ENCODE measurements at places on chromosomes 3 and 15.

DNA sequence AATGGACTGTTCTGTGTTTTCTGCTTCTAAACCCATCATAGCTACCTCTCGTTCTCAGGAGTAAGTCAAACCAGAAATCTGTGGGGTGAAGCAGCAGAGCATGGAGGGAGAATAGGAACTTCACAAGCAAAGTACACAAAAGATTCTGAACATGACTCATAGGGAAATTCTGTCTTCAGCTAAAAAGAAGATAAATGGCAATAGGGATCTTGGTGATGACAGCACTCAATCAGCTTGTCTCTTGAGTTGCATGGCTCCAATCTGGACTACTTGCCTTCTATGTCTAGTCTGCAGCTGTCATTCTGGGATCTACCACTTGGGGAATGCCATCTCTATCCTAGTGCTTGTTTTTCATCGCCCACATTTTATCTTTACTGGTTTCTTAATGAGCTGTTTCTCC lies 13.5 kb upstream of the GRAMD1C start:
- DNase-seq = no peak

DNA sequence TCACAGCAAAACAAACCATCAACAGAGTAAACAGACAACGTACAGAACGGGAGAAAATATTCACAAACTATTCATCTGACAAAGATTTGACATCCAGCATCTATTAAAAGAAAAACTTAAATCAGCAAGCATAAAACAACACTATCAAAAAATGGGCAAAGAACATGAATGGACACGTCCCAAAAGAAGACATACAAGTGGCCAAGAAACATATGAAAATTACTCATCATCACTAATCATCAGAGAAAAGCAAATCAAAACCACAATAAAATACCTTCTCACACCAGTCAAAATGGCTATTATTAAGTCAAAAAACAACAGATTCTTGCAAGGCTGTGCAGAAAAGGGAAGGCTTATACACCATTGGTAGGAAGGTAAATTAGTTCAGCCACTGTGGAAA lies 13.7 kb upstream of the SERPINI2 start:
- DNase-seq = no peak

DNA sequence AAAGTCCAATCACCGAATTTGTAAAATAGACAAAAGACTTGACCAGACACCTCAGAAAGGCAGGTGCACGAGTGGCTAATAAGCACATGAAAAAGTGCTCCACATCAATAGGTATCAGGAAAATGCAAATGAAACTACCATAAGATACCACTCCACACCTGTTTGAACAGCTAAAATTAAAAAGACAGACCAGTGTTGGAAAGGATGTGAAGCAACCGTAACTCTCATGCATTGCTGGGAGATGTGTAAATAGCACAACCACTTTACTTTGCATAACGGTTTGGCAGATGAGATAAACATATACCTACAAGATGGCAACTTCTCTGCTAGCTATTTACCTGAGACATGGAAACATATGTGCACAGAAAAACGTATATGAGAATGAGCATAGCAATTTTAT lies 56.9 kb downstream of the CADPS start:
- no peak for DNase-seq

GRCh38 chr15:49168016-49168415 lies 2.0 kb upstream of the GALK2 start:
- DNase-seq = no peak

DNA sequence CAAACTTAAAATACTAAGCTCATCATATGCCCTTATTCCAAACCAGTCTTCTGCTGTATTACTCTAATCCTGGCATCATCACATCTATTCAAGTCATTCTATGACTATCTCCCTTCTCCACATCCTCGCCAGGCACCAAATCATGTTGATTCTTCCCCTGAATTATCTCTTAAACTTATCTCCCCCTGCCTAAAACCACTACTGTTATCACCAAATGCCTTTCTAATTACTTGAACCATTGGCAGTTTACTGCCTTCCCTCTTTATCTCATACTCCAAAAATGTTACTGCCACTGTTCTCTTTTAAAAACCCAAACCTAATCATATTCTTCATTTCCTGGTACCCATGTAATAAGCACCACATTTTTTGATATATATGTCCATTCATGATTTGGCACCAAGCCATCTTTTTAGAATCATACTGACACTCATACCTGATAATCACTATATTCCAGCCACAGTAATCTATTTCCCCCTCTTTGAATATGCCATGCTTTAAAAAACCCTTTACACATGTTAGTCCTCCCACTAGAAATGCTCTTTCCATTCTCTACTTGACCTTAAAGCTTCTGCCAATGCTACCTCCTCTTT lies 126.8 kb downstream of the PEAK1 start:
- no peak for DNase-seq

GRCh38 chr3:127027811-127028548 lies 45.1 kb downstream of the PLXNA1 start:
- DNase-seq = no peak

GRCh38 chr3:45754461-45754860 lies 41.9 kb downstream of the SLC6A20 start:
- no peak for DNase-seq

- DNase-seq = no peak
Observed at GRCh38 chr3:133883641-133884040, 12.0 kb downstream of the RAB6B start.

GRCh38 chr3:25335356-25335755 lies 92.7 kb upstream of the RARB start:
- no peak for DNase-seq

DNA sequence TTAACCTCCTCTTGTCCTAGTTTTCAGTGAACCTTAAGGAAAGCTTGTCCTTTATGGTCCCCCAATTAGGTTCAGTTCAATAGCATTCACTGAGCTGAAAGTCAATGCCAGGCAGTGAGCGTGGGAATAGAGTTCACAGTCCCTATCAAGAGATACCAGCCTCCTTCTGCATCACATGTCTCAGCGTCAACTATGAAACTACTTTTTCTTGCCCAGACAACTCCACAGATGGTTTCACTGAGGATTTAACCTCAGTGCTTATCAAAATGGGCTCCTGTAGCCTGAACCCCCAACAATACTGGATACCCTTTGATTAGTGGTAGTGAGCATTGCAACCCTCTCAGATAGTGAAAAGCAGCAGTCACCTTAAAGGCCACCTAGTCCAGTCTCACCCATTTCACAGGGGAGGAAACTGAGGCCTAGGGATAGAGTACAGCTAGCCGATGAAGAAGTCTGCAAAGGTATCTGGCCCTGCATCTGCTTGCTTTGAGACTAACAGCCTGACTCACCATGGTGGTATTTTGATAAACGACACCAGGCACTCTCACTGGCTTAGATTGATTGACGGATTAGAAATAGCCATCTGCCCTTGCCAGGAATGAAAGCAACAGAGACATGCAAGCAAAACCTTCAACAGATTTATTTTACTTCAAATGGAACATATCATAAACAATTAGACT lies 1.6 kb upstream of the UBA3 start:
- DNase-seq = no peak

GRCh38 chr3:69326855-69327300 lies 59.0 kb downstream of the FRMD4B start:
- DNase-seq = no peak

DNA sequence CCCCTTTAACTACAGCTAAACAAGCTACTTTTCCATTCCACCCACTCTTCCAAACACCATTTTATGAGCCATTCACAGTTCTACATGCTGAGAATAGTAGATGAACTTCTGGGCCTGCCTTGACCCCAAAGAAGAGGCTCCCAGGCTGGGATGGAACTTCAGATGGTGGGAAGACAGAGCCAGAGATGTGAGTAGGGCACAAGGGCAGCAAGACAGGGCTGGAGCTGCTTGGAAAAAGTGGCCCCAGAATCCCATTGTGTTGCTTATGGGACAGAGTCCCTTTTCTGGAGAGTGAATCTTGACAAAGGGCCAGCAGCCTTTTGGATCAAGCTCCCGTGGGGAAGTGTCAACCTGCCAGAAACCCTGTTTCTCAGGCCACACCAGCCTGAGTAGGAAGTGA lies 516.5 kb upstream of the PPP2R3A start:
- DNase-seq = no peak

DNA sequence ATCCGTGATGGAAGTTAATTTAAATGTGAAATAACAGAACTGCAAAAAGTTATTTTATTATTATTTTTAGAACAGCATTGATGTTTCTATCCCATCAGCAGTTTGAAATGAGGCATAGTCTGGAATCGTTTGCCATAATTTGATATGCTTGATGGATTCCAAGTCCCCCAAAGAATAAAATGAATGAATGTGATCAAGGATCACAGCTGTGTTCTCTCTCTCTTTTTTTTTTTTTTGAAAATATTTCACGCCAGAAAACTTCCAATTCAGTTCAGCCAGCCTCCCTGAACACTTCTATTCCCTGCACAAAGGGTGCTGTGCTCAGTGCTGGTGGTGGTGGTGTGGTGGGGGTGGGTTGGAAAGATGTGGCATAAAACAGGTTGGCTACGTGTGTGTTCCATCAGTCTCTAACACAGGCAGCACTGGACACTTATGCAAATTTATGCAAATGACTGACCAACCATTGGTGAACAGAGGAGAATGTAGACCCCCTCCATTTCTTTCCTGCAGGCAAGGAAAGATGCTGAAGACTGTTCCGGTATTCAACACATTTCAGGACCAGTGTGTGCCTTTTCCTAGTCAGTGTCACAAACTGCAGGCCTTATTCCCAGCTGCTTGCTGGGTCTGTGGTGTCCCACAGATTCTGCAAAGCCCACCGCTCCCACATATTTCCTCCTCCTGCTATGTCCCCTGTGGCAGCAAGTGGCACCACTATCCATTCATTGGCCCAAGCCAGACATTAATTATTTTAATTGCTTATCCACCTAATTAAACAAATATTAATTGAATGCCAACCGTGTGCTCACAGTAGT lies 10.6 kb downstream of the ARNT2 start:
- no peak for DNase-seq

DNA sequence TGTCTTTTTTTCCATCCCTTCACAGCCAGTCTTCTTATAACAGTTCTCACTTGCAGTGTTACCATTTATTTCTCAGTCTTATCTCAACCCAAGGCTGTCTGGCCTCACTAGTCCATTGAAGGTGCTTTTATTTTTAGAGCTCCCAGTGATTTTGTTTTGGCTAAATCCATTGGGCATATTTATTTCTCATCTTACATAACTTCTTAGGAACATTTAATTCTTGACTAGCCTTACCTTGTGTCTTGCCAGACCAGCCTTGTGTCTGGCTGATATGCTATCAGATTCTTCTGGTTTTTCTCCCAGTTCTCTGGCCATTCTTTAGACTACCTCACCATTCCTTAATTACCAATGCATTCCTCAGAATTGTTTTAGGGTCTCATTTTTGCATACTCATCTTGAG lies 42.3 kb upstream of the TUSC7 start:
- no peak for DNase-seq

- no peak for DNase-seq
Observed at GRCh38 chr3:46811615-46812236, 51.5 kb downstream of the MYL3 start.

- DNase-seq = no peak
Observed at GRCh38 chr3:97689111-97689510, 75.4 kb upstream of the ARL6 start.

- DNase-seq = peak; percentile 14
Observed at GRCh38 chr3:197151580-197151979, 122.0 kb upstream of the MELTF start.

DNA sequence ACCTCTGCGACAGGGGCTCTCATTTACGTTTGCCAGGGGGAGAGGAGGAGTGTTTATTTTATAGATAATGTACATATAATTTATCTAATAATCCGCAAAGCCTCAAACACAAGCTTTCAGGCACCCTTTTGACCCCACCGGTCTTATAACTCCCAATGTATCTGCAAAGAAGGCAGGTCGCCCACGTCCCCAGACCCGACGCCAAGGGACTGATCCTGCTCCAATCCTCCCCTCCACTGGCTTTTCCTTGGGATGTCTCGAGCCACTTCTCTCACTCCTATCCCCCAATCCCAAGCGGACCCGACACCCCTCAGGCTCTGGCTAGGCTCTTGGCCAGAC lies 452 bp downstream of the DCP1A start:
- no peak for DNase-seq

- DNase-seq = no peak
Observed at GRCh38 chr3:14415501-14415900, 13.1 kb downstream of the SLC6A6 start.

GRCh38 chr15:70254311-70254869 lies 156.7 kb upstream of the TLE3 start:
- DNase-seq = no peak

GRCh38 chr15:57165992-57166391 lies 210.3 kb upstream of the CGNL1 start:
- no peak for DNase-seq

DNA sequence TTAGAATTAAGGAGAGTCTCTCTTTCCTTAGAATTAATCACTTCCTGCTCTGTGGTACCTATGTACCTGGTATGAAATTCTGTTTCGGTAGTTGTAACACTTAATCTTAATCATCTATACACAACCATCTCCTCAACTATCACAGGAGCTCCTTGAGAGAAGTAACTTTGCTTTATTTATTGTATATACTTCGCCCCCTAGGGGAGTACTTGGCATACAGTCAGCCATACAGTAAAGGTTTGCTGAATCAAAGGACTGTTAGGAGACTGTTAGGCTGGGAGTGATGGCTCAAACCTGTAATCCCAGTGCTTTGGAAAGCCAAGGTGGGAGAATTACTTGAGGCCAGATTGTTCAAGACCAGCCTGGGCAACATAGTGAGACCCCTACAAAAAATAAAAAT lies 44.7 kb downstream of the RORA start:
- DNase-seq = no peak

GRCh38 chr3:182183716-182184430 lies 472.1 kb downstream of the SOX2 start:
- no peak for DNase-seq

DNA sequence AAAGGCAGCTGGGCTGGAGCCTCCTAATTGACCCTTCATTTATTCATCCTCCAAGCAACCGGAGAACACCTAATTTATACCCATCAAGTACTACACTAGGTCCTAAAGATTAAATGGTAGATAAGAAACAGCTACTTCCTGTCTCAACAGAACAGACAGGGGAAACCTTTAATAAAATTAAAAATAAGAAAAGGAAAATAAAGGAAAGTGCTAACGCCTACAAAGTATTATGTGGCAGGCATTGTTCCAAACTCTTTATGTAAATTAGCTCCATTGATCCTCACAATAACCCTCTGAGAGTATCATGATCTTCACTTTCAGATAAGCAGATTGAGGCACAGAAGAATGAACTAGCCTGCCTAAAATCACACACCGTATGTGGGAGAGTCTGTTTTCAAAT lies 139.5 kb downstream of the CNTN6 start:
- DNase-seq = no peak

GRCh38 chr3:99578339-99578970 lies 59.9 kb upstream of the COL8A1 start:
- DNase-seq = no peak

Measured in GM04503 (cell line).